ENCODE measurements at places on chromosomes 6 and 20.

- no peak for DNase-seq
Observed at GRCh38 chr6:156351346-156351966, 425.7 kb upstream of the ARID1B start.

- DNase-seq, result no peak
Observed at GRCh38 chr6:124822204-124822613, 140.0 kb upstream of the RNF217 start.

GRCh38 chr6:14258695-14259593 is 141.4 kb downstream of the CD83 start:
- DNase-seq, result no peak

DNA sequence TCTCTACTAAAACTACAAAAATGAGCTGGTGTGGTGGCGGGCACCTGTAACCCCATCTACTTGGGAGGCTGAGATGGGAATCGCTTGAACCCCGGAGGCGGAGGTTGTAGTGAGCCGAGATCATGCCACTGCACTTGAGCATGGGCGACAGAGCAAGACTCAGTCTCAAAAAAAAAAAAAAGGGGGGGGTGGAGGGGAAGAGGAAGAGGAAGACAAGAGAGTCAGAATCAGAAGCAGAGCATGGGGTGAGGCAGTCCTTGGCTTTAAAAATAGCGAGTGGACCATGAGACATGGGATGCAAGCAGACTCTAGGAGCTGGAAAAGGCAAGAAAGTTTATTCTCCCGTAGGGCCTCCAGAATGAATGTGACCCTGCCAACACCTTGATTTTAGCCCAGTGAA is 3.9 kb upstream of the SLC9A8 start:
- DNase-seq, result no peak

DNA sequence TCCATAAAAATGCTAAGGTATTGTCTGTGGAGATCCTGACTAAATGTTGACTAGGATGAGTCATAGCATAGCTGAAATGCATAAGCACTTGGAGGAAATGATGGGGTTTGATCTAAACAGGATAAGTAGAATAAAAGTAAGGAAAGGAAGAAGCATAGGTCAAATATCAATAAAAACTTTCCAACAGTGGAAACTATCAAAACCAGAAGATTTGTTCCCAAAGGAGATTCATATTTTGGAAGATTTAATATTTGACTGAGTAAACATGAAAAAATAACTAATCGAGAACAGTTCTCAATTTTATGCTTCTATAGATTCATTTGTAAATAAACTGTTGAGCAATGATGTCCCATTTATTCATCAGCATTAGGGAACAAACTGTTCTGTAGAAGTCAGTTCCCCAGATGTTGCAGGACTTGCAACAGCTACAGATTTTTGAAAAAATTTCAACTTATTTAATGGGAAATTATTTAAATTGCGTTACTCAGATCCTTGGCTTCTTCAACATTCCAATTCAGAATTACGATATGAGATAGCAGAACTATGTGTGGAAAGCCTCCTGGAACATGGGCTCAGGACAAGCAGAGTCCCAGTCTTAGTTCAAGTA is 133.7 kb upstream of the TBX18 start:
- DNase-seq, result no peak

DNA sequence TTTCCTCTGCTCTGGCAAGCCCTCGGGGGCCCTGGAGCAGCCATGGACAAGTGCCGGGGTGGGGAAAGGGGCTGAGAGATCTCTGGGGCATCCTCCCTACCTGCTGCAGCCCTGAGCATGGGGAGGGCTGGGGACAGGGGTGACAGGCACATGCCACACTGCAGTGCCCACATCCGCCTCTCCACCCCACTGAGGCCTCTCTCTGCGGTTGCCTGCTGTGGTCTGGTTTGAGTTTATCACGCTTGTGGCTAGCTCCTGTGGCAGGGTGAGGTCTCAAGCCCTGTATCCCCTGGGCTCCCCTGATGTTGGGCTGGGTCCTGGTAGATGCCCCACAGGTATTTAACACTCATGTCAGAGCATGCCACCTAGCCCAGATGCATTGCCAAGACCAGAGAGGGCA is 52.9 kb upstream of the MLN start:
- DNase-seq, result peak; percentile 31

GRCh38 chr6:45647341-45648261 is 269.9 kb upstream of the SUPT3H start:
- no peak for DNase-seq

DNA sequence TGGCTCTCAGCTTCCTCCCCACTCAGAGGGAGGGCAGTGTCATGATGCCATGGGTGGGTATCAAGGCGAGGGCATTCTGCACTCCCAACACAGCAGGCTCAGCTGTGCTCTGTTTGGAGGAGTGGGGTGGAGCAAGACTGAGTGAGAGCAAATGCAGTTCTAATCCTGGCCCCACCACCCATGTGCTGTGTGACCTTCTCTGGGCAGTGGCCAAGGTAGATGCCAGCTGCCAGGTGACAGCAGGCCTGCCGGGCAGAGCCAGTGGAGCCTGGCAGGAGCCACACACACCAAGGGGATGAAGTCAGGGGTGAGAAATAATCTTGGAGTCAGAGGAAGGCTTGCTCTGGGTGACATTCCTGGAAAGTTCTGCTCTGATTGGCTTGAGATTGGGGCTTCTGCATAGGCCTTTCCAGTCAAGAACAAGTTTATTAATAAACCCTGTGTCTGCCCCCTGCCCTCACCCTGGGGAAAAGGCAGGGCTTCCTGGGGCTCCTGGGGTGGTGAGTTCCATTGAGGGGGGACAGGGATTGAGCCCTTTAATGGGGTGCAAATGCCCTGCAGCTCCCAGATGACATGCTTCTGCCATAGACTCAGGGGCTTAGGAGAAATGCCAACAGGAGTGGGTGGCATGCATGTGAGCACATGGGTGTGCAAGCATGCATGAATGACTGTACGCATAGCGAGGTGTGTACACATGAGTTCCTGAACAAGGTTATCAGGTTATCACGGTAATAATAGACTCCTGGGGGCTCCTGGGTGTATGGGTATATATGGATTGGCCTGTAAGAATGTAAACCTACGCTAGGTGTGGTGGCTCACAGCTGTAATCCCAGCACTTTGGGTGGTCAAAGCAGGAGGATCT is 134.2 kb downstream of the MRPL14 start:
- no peak for DNase-seq

GRCh38 chr6:136952714-136953260 is 30.7 kb downstream of the SLC35D3 start:
- no peak for DNase-seq

DNA sequence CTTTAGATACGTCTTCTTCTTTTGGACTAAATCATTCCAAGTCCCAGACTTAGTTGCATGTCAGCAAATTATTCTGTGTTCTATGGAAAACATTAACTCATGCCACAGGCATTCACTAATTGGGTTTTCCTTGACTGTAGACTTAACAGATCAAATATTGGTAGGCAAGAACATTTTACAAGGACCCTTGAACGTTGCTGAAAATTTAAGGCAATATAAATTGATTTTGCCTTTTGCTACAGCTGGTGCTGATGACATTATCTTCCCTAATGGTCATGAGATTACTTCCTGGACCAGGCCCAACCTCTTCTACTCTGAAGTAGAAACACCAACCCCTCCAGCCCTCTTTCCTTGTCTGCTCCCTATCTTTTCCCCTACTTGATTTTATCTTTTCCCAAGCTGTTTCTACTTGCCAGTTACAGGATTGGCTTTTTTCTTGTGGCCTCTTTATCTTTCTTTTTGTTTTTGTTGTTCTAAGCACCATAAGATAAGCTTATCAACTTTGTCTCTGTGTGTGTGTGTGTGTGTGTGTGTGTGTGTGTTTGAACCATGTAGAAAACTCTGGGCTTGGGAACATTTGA is 514.0 kb upstream of the SOX4 start:
- no peak for DNase-seq

DNA sequence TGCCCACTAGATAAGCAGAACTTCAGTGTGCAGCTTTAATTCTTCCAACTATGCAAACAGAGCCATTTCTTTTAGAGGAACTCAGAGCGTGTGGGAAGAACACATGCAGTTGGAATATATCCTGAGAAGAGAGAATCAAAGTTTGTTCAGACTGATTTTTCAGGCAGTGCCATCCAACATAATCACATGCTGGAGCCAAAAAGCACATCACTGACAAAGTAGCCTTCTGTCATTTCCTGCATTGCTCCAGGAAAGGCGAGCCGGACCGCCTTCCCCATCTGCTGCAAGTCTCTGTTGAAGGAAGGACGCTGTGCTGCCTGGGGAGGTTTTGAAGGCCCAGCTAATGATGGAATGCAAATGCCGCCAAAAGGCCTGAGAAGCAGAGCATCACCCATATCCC is 98.4 kb downstream of the DOK5 start:
- DNase-seq, result no peak

GRCh38 chr20:49729780-49730179 is 16.1 kb upstream of the B4GALT5 start:
- DNase-seq, result no peak

DNA sequence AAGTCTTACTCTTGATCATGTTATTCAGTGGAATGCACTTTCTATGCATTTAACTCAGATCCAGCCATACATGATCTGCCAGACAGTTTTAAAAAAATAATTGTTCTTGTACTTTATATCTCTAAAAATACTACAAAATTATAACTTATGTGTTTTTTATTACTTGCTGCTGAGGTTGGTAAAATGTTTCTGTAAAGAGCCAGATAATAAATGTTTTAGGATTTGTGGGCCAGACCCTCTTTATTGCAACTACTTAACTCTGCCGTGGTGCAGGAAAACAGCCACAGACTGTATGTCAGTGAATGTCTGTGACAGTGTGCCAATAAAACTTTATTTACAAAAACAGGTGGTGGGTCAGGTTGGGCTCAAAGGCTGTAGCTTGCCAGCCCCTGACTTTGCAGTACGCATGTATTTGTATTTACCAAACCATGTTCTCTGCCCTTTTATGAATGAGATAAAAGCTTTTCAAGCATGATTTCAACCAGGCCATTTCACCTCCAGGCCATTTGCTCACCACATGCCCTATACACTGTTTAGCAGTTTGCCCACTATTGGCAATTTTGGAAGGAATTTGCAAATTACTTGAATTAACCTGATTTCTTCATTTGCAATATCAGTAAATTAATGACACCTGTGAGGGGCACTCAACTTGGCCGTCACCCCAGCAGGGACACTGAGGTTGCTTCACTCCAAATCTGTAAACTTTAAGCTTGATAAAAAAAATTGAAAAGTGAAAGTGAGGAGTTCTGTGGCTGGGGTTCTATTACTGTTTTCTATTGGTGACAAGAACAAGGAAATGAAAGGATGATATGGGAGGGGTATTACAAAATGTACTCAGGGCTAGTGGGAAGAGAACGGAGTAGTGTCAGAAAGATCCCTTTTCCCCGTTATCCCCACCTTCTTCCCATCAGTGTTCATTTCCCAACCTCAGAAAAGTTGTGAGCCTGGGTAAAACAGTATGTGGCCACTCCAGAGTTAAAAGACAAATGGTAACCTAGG is 133.4 kb downstream of the CEBPB start:
- no peak for DNase-seq

DNA sequence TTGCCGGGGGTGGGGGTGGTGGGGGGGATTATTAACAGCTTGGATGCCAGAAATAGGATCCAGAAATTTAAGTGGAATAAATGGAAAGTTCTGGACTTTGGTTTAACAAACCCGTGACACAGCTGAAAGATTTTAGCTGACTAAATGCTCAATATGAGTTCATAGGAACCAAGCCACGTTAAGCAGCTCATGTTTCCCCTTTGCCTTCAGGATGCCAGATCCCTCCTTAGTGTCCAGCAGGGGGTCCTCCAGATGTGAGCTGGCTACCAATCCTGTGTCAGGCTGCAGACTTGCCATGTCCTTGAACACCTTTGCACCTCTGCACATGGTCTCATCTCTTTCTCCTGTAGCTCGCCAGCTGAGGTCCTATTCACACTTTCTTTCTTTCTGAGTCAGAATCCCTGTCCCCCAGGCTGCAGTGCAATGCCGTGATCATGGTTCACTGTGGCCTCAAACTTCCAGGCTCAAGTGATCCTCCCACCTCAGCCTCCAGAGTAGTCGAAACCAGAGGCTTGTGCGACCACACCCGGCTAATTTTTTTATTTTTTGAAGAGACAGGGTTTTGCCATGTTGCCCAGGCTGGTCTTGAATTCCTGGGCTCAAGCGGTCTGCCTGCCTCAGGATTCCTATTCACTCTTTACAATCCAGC is 133.3 kb upstream of the ARMC2 start:
- DNase-seq, result no peak

DNA sequence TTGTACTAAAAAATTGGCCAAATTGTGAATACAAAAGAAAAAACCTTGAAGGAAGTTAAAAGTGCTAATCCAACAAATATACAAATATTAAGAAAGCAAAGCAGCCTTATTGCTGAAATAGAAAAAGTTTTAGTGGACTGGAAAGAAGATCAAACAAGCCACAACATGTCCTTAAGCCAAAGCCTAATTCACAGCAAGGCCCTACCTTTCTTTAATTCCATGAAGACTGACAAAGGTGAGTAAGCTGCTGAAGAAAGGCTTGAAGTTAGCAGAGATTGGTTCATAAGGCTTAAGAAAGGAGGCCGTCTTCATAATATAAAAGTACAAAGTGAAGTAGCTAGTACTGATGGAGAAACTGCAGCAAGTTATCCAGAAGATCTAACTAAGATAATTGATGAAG is 53.5 kb downstream of the TINAG start:
- no peak for DNase-seq

GRCh38 chr6:129195643-129196042 is 312.7 kb downstream of the LAMA2 start:
- no peak for DNase-seq

GRCh38 chr6:12776291-12776690 is 59.7 kb downstream of the PHACTR1 start:
- DNase-seq, result no peak

DNA sequence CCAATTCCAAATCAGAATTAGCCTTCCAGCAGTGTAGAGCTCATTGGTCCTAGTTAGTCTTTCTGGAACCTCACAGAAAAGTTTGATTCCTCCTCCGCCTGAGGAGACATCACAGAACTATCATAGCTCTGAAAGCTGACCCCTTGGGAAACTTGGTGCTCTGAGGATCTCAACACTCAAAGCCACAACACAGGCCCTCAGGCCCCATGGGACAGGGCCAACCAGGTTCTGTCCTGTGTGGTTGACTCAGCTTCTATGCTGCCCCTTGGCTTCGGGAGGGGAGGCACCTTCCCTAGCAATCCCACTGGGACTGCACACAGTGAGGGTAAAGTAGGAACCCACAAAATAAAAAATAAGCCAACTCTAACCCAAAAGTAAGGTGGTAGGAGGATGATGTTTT is 237.5 kb upstream of the ECI2 start:
- DNase-seq, result no peak

GRCh38 chr6:160534050-160534696 is 129.9 kb downstream of the LPA start:
- peak; percentile 26 for DNase-seq

GRCh38 chr6:166398348-166398747 is 15.6 kb upstream of the MPC1 start:
- no peak for DNase-seq

GRCh38 chr6:56019973-56020372 is 144.6 kb upstream of the BMP5 start:
- DNase-seq, result no peak

All from activated CD4-positive, alpha-beta T cell treated with anti-CD3 and anti-CD28 coated beads, Interleukin-2, amount 50 U/mL, for 24 hours (primary cell).